T-helper 2 cell (primary cell): ENCODE measurements at places on chromosomes 6 and 20.

DNA sequence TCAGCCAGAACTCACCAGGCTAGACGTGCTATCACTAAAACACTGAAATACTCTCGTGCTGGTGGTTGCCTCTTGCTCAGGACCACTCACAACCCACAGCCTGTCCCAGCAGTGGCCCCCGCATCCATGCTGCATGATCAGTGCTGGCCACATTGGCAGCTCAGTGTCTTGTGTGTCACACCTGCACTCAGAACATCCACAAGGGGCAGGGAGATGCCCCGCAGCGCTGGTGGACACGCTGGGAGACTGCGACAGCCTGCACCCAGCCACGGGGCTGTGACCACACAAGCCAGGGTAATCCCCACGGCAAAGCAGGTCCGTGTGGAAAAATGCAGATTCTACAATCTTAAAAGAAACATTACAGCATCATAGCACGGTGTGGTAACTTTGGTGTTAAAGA is 23.9 kb upstream of the APMAP start:
- no peak for DNase-seq

- DNase-seq = no peak
Observed at GRCh38 chr6:157012355-157012754, 235.2 kb downstream of the ARID1B start.

- DNase-seq = no peak
Observed at GRCh38 chr6:34194772-34195171, 41.9 kb upstream of the HMGA1 start.

GRCh38 chr6:3412779-3413500 is 43.9 kb downstream of the SLC22A23 start:
- DNase-seq = no peak

DNA sequence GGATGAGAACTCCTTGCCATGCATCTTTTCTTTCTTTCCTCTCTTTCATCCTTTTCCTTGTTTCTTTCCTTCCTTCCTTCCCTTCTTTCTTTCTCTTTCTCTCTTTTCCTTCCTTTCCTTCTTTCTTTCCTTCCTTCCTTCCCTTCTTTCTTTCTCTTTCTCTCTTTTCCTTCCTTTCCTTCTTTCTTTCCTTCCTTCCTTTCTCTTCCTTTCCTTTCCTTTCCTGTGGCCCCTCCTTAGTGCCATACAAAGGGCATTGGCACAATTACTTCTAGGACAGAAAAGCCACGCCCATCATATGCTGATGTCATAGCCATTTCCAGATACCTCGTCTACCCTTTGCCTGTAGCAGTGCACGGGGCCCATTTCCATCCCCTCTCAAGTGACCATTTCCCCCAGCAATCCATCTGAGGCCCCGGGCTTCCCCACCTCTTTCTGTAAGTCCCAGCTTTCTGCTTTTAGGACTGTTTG is 2.2 kb upstream of the CENPB start:
- DNase-seq = peak; percentile 35

- no peak for DNase-seq
Observed at GRCh38 chr6:164532198-164533044, 777.0 kb downstream of the C6orf118 start.
